Thoracic aorta (tissue), 2 donors: ENCODE measurements at places on chromosomes 13 and 19.

- H3K4me3 ChIP-seq: no peak overlapping the region
- H3K4me1 ChIP-seq: no peaks in the 10 kb centered on the region
- no peaks in the 10 kb centered on the region for H3K36me3 ChIP-seq
- no peak overlapping the region for H3K27ac ChIP-seq
- DNase-seq: no peak
- H3K27me3 ChIP-seq: no peaks in the 10 kb centered on the region
Measured at GRCh38 chr19:54383330-54383729, 18.6 kb upstream of the LAIR1 start.

GRCh38 chr19:1355568-1356507 is 27.9 kb upstream of the NDUFS7 start:
- H3K27me3 ChIP-seq: no peaks in the 10 kb centered on the region
- H3K4me1 ChIP-seq: peaks cover 12% of the 10 kb centered on the region
- DNase-seq: no peak

- H3K36me3 ChIP-seq: peaks cover 10% of the 10 kb centered on the region
- DNase-seq: no peak
Measured at GRCh38 chr19:16113727-16114126, 2.0 kb downstream of the RAB8A start.

DNA sequence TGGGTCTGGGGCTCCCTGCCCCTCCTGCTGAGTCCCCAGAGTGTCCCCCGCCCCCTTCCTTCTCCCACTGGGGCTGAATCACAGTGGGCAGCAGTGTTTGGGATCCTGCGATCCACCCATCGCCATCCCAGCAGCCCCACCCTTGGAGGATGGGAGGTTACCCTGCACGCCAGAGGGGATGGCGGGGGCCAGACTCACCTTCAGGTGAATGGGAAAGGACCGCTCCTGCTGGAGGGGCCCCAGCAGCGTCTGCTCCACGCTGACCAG is 569 bp downstream of the DLEU7 start:
- no peaks in the 10 kb centered on the region for H3K27me3 ChIP-seq
- DNase-seq: no peak
- no peak overlapping the region for H3K27ac ChIP-seq
- no peaks in the 10 kb centered on the region for H3K36me3 ChIP-seq

DNA sequence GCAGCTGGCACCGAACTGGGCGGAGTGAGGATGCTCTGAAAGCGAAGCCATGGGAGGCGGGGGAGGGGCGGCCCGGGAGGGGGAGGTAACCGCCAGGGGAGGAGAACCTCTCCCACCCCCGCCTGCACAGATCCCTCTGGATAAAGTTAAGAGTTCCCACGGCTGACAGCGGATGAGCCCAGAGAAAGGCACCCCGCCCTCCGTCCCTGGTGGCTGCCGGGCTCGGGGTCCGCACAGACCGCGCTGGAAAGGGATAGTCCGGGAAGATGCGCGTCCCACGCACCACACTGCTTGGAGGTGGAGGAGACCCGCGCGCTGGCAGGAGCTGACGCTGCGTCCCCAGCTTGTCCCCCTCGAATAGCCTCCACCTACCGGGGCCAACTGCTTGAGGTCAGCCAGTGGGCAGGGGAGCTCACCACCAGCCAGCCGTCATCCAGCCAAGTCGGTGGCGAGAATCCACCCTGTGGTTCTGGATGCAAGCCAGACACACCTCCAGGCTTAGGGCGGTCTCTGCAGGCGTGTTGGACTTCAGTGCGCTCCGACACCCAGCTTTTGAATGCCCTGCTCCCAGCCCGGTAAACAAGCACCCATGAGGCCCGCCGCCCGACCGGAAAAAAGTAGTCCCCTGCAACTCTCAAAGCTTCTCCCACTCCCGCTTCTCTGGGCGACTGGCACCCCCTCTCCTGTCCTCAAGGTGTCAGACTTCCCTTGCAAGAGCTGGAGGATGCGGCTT is at the start of gene TRPC4:
TSS of gene TRPC4 (minus strand) at position 17 of the 733 bp plus-strand sequence. CDS start 86,439 bp downstream, outside the sequence.
- H3K4me3 ChIP-seq: peak within 1 kb of the TSS; percentile 80
- no peaks in the 10 kb centered on the region for H3K27me3 ChIP-seq
- H3K27ac ChIP-seq: peak within 1 kb of the TSS; percentile 48
- DNase-seq: no peak
- no peaks in the 10 kb centered on the region for H3K36me3 ChIP-seq
- H3K4me1 ChIP-seq: no peaks in the 10 kb centered on the region

DNA sequence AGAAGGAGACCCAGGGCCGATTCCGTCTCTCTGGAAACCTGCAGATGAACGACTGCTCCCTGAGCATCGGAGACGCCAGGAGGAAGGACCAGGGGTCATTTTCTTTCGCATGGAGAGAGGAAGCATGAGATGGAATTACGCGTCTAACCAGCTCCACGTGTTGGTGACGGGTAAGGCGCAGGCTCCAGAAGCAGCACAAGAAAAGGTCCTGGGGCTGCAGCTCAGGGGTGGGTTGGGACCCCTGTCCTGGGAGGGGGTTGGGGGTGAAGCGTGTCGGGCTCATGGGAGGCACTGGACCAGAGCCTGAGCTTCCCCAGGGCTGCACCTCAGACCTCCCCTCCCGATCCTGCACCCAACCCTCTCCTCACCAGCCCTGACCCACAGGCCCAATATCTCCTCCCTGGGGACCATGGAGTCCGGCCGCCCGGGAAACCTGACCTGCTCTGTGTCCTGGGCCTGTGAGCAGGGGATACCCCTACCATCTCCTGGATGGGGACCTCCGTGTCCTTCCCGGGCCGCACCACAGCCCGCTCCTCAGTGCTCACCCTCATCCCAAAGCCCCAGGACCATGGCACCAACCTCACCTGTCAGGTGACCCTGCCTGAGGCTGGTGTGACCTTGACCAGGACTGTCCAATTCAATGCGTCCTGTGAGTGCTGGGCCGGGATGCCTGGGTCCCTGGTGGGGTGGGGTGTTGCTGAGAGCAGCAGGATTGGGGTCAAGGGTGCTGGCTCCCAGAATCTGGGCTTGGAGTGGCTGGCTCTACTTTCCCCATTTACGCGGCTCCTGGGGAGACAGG is 39.6 kb upstream of the CD33 start:
- no peaks in the 10 kb centered on the region for H3K27me3 ChIP-seq
- H3K4me1 ChIP-seq: no peaks in the 10 kb centered on the region
- no peaks in the 10 kb centered on the region for H3K36me3 ChIP-seq
- no peak overlapping the region for H3K27ac ChIP-seq
- H3K4me3 ChIP-seq: no peak overlapping the region

- H3K27ac ChIP-seq: no peak overlapping the region
- DNase-seq: no peak
- H3K36me3 ChIP-seq: no peaks in the 10 kb centered on the region
- H3K4me1 ChIP-seq: no peaks in the 10 kb centered on the region
Measured at GRCh38 chr19:50488389-50489194, 11.9 kb upstream of the GARIN5A start.

- no peaks in the 10 kb centered on the region for H3K36me3 ChIP-seq
- no peaks in the 10 kb centered on the region for H3K4me1 ChIP-seq
- no peak for DNase-seq
- no peaks in the 10 kb centered on the region for H3K27me3 ChIP-seq
Measured at GRCh38 chr19:28444362-28444761, 768.6 kb downstream of the UQCRFS1 start.

DNA sequence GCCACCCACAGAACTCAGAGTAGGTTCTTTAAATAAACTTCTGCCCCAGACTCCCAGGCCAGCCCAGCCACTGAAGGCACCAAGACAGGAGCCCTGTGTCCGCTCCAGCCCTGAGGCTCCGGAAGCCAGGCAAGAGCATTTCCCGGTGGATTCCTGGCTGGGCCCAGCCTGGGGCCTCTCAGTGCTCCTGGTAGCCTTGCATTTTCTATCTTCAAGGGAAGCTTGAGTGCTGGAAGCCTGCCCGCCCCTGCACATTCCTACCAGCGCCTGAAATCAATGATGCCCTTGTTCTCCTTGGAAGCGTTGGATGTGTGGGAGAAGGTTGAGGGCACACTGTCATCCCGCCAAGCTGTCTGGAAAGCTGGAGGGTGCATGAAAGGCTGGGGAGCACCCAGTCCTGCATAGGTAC is 70.3 kb downstream of the ALOX5AP start:
- H3K36me3 ChIP-seq: no peaks in the 10 kb centered on the region
- no peaks in the 10 kb centered on the region for H3K27me3 ChIP-seq
- no peak for DNase-seq
- H3K27ac ChIP-seq: no peak overlapping the region
- no peak overlapping the region for H3K4me3 ChIP-seq

GRCh38 chr13:52738719-52739467 is 727 bp downstream of the CNMD start:
- no peaks in the 10 kb centered on the region for H3K36me3 ChIP-seq
- H3K4me3 ChIP-seq: peak overlapping the region; percentile 63
- DNase-seq: no peak
- H3K4me1 ChIP-seq: peaks cover 8% of the 10 kb centered on the region
- H3K27ac ChIP-seq: no peak overlapping the region

- no peak for DNase-seq
- H3K36me3 ChIP-seq: no peaks in the 10 kb centered on the region
- peaks cover 21% of the 10 kb centered on the region for H3K4me1 ChIP-seq
- no peak overlapping the region for H3K27ac ChIP-seq
- H3K27me3 ChIP-seq: no peaks in the 10 kb centered on the region
Measured at GRCh38 chr13:72458701-72459100, 268.7 kb downstream of the MZT1 start.

DNA sequence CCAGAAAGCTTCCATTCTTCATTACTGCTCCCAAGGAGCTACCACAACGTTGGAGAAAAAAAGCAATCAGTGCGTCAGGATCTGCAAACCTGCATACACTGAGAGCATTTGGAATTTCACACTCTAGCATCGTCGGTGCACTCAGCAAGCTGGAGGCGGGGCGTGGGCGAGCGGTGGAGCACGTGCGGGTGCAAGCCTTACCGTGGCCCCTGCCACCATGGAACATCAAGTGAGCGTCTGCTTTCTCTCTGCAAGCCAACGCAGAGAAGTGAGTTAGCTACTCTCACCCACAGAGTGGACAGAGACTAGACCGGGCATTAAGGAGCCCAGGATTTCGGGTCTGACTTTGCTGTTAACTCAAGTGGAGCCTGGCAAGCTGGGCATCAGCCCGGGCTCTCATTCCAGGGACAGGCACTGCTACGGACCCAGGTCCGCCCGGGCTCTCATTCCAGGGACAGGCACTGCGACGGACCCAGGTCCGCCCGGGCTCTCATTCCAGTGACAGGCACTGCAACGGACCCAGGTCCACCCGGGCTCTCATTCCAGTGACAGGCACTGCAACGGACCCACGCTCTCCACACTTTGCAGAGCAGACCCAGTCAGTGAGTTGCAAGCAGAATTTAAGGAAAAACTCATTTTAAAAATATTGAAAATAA is 124.1 kb upstream of the SPACA7 start:
- no peak overlapping the region for H3K4me3 ChIP-seq
- DNase-seq: no peak

DNA sequence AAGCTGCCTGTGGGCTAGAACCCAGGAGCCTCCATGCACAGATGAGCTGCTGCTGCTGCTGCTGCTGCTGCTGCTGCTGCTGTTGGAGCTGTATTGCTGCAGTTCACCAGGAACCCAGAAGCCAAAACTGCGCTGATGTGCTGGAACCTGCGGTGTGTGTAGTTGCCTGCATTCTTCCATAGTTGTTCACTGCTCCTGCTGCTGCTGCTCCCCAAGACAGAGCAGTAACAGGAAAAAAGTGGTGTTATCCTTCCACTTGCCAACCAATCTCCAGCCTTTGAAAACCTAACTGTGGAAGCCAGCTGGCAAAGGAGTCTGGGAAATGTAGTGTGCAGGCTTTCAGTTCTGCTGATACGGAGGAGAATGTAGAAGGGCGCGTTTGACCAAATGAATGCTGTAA is 37.9 kb downstream of the ARHGAP35 start:
- H3K27me3 ChIP-seq: no peaks in the 10 kb centered on the region
- H3K27ac ChIP-seq: no peak overlapping the region

DNA sequence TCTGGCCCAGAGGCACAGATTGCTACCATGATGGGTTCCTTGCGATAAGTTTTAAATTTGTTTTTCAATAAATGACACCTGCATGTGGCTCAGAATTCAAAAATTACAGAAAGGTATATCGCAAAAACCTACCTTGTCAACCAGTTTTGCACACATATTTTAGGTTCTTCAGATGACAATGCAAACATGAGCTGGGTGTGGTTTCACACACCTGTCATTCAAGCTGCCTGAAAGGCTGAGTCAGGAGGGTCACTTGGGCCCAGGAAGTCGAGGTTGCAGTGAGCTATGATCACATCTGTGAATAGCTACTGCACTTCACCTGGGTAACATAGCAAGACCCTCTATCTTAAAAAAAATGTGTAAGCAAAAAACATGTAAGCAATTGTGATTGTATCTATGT is 56.1 kb downstream of the DNM2 start:
- H3K4me3 ChIP-seq: no peak overlapping the region
- peaks cover 27% of the 10 kb centered on the region for H3K36me3 ChIP-seq
- no peaks in the 10 kb centered on the region for H3K27me3 ChIP-seq
- H3K4me1 ChIP-seq: peaks cover 10% of the 10 kb centered on the region
- H3K27ac ChIP-seq: no peak overlapping the region
- no peak for DNase-seq

DNA sequence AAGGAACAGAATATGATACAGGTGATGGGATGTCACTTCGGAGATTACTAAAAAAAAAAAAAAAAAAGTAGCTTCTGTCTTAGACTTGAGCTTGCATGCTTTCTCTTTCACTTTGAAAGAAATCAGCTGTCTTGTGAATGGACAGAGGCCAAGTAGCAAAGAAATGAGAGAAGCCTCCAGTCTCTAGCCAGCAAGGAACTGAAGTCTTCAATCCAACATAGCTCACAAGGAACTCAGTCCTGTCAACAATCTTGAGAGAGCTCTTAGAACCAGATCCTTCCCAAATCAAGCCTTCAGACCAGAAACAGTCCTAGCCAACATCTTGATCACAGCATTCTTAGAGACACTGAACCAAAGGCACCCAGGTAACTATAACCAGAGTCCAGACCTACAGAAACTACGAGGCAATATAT is 7.7 kb downstream of the N4BP2L2 start:
- no peaks in the 10 kb centered on the region for H3K36me3 ChIP-seq
- no peaks in the 10 kb centered on the region for H3K27me3 ChIP-seq
- peaks cover 58% of the 10 kb centered on the region for H3K4me1 ChIP-seq
- H3K4me3 ChIP-seq: peak overlapping the region; percentile 40
- no peak overlapping the region for H3K27ac ChIP-seq

DNA sequence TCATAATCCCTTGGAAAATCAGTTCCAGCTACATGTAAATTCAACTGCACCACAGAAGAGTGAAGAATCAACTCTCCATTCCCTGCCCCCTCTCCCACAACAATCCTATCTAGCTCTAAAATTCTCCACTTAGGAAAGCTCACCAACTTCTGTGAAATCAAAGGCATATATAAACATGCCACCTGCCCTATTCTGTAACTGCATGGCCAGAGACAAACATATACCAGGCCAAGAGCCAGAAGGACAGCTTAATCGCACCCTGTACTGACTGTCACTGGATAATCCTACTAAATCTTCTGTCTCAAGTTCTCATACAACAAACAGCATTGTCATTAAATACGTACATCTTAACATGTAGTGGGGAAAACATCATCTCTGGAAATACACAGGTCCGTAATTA is 58.2 kb upstream of the EEF1AKMT1 start:
- no peak overlapping the region for H3K4me3 ChIP-seq
- no peaks in the 10 kb centered on the region for H3K36me3 ChIP-seq
- no peak overlapping the region for H3K27ac ChIP-seq
- peaks cover 9% of the 10 kb centered on the region for H3K4me1 ChIP-seq
- DNase-seq: no peak

- no peaks in the 10 kb centered on the region for H3K36me3 ChIP-seq
- no peaks in the 10 kb centered on the region for H3K27me3 ChIP-seq
- DNase-seq: no peak
- no peak overlapping the region for H3K4me3 ChIP-seq
Measured at GRCh38 chr19:23554548-23554947, 132.5 kb downstream of the ZNF675 start.

GRCh38 chr13:72316716-72317115 is 410.7 kb downstream of the MZT1 start:
- H3K36me3 ChIP-seq: no peaks in the 10 kb centered on the region
- no peaks in the 10 kb centered on the region for H3K27me3 ChIP-seq
- no peak for DNase-seq
- no peak overlapping the region for H3K27ac ChIP-seq
- no peaks in the 10 kb centered on the region for H3K4me1 ChIP-seq
